Fibroblast of skin of right biceps (primary cell): ENCODE measurements at places on chromosomes 16 and 17.
A peak's percentile ranks its signal among the peaks of the same experiment; 100 is the strongest.

DNA sequence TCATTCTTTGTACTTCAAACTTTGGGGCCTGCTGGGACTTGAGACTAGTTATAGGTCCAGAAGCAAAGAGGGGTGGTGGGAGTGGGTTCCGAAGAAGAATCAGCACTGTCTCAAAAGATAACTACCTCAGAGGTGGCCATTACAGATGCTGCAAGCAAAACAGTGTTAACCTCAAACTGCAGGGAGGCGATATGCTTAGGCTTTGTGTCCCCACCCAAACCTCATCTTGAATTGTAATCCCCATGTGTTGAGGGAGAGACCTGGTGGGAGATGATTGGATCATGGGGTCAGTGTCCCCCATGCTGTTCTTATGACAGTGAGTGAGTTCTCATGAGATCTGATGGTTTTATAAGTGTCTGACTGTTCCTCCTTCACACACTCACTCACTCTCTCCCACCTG, 545.3 kb downstream of the XYLT1 start:
- DNase-seq = no peak

DNA sequence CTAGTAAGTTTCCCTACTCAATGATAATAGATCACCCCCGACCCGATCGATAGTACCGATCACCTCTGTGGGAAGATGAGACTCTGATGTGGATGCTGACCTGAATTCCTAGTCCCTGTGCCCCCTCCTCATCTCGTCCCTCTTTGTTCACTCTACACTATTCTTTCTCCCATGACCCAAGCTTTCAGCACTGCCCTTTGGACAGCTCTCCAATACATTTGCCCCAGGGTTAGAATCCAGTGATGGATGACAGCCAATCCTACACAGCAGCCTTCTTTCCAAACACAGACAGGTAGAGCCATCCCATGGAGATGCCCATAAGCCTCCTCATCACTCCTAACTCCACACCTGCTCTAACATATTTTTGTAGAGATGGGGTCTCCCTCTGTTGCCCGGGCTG, 141.1 kb downstream of the GSG1L start:
- no peak for DNase-seq

GRCh38 chr17:81349397-81350319, 45.6 kb upstream of the BAHCC1 start:
- peak; percentile 64 for DNase-seq

- DNase-seq = no peak
These were observed 59.2 kb upstream of the TOB1 start for GRCh38 chr17:50925296-50925891.
